Cerebellum (tissue), 4 donors: ENCODE measurements at places on chromosomes 7 and 10. TPM values are rescaled to one million over a fixed set of nuclear protein-coding genes. Genes with fewer than 3 reads are reported as not detected.
A peak's percentile ranks its signal among the peaks of the same experiment; 100 is the strongest.

DNA sequence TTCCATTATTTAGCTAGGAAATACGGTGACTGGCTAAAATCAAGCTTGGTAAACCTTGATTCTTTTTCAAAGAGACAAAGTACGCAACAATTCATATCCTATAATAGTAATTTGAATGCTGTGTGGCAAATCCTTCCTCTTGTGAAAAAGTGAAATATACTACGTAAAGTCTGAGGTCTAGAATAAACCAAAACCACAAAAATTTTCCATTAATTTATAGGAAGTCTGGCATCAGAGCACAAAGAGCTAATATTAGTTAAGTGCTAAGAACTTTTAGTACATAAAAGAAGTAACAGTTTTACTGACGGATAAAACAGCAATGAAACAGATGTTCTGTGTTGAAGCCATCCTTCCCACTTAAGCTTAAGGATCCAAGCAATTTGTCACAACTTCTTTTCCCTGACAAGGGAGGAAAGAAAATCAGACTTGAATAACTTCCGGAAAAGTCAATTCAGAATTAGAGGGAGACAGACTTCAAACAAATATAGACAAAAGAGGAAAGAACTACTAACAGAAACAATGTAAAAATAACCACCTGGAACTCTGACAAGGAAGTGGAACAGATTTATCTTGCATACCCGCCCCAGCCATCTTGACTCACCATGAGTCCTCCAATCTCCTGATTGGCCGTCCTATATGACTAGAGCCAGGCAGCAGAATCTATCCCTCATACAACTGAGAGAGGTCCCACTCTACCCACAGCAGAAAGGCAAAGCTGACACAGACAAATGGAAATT, 34.6 kb downstream of the RHEB start:
- no peak for DNase-seq

OR2A7 gene
- total RNA-seq: 0.91 TPM

- DNase-seq: no peak
Measured at GRCh38 chr10:132512052-132512442, 25.5 kb upstream of the INPP5A start.

DNA sequence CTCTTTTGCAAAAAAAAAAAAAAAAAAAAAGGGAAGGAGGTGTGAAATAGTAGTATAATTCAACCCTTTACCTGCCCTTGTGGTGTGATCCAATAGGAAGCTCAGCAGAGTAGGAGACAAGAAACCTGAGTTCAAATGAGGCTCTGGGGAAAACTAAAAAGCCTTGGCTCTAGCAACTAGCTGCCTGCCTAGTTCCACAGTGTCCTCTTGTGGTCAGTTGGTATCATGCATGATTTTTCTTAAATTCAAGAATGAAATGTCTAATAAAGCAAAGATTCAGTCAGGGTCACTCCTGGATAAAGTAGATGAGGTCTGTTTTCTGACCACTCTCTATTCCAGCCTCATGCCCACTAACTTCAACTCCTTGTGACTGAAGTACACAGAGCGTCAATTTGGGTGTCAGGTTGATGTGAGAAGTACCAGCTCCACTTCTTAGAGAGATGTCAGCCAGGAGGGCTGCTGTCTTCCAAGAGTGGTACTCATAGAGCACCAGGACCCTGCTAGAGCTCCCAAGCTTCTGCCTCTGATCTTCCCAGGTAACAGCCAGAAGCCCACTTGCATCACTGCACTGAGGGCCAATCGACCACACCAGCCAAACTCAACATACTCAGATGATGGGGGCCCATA, 10.5 kb downstream of the LSM5 start:
- peak; percentile 21 for DNase-seq
